ENCODE measurements at places on chromosomes 5 and 9.
A peak's percentile ranks its signal among the peaks of the same experiment; 100 is the strongest.

- DNase-seq, result peak; percentile 83
These were observed 108.7 kb downstream of the RXRA start for GRCh38 chr9:134434894-134435506.

- no peak for DNase-seq
These were observed 117.2 kb downstream of the PSD2 start for GRCh38 chr5:139912804-139913203.

DNA sequence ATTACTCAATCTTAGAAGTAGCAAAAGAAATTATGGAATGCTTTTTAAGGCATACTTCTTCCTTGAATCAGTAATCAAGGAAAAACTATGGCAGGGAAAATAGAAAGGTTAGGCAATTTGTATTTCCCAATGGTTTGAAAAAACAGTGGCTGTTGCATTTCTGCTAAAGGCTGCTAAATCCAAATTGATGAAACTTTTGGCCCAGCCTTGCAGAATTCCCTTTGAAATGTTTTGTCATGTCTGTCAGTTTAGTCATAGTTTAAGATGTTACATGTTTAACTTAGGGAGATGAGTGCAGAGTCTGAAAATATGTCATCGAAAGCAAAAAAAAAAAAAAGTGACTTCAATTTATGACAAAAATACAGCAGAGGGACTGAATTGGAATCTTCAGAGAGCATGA is 878.9 kb upstream of the WWC1 start:
- DNase-seq, result no peak

DNA sequence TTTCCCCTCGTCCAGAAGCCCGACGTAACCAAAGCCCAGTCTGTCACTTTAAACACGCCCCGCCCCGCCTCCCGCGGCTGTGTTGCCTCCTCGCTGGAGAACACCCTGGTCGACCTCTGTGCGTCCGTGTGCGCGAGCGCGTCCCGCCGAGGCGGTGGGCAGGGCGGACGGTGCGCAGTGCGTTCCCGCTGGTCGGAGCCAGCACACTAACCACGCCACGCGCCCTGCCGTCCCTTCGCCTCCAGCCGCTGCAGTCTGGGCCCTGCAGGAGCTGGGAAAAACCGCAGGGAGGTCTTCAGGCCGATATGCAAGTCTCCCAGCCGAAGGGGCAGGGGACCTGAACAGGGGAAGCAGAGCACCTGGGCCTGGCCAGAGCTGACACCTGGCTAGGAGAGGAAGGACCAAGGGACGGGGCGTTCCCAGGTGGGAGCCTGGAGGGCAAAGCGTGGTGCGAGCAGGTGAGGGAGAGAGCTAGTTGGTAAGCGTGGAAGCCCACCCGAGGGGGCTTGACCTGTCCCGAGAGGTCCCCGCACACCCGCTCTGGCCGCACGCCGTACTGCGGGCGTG is 1.3 kb upstream of the PHPT1 start:
- DNase-seq, result no peak

GRCh38 chr5:82152978-82153481 is 125.1 kb downstream of the RPS23 start:
- DNase-seq, result no peak

DNA sequence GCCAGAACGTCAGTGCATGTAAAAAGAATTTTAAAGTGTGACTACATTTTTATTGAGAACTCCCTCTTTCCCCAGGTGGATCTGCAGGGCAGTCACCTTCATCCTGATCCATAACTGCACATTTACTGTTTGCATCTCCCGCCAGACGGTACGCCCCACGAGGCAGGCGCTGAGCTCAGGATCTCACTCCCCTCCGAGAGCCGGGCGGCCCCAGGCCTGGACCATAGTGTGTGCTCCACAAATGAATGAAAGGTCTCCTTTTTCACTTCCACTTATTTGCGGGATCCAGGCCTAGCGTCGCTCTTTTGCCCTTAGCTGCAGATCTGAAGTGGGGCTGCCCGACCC is 378 bp downstream of the DROSHA start:
- DNase-seq, result no peak

GRCh38 chr9:77752554-77752953 is 104.4 kb upstream of the GNA14 start:
- peak; percentile 95 for DNase-seq

DNA sequence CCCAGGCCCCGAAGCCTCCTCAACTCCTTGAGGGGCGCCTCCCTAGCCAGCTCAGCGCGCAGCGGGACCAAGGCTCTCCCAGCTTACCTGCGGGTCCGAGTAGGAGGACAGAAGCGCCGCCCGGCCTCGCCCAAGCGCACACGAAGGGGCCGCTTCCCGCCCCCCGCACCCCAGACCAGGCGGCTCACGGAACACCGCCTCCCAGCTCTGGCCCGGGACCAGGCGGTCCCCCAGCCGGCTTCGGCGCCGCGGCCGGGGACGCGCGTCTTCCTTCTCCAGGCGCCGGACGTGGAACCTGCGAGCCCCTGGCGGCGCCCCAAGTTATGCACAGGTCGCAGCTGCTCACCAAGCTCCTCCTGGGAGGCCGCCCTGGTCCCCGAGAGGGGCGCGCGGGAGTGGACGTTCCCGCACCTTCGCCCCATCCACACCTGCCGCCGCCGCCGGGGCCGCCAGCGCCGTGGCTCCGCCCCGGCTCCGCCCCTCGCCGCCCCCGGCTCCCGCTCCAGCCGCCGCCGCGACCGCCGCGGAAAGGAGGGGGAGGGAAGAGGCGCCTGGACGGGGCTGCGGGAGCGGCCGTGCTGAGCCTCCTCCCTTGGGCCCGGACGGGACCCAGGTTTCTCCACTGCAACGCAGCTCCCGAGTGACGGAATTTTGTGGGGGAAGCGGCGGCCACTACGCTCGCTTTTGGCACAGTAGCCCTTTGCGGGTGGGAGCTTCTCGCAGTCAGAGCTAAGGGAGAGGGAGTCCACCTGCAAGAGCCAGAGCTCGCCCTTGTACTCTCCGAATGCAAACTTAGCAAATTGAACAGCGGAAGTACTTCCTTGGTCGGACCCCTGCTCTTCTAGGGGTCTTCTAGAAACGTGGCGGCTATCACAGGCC is 77.5 kb upstream of the IFNE start:
- no peak for DNase-seq

GRCh38 chr5:17910318-17910717 is 276.1 kb downstream of the TAF11L14 start:
- DNase-seq, result no peak

DNA sequence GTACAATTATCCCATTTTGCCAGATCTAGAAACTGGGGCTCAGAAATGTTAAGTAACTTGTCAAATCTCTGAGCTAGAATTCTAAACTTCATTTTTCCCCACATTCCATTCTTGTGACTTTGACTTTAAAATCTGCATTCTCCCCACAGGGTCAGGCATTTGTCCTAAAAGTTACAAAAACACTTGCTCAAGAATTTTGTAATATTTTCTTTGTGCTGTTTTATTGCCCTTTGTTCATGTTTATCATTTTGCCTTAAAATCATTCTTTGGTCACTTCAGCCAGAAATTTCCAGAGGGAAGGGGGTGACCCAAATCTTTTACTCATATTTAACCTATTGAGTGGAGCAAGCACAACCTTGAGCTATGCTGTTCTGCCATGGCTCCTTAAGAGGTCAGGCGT is 120.1 kb upstream of the CCL21 start:
- DNase-seq, result no peak

DNA sequence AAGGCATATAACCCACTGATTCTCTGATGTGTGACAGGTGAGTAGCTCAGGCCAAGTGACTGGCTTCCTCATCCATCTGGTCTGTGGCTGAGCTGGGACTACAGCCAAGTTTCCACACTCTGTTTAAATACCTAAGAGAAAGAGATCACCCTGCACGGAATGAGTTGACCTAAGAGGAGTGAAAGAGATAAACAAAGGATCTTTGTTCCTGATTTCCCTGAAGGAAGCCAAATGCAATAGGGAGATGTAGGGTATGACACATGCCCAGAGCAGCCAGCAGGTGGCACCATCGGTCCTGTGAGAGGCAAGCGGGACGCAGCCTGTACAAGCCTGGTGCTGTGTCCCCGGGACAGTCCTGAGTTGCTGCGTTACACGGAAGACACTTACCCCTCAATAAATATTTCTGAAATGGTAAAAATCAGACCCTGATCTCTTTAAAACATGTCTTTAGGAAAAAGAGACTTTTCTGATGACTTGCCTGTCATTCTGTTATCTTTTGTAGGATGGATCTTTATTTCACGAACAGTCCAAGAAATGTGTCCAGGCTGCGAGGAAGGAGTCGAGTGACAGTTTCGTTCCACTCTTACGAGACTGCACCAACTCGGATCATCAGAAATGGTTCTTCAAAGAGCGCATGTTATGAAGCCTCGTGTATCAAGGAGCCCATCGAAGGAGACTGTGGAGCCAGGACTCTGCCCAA is 41.1 kb downstream of the GALNT12 start:
- peak; percentile 63 for DNase-seq

GRCh38 chr9:35114113-35114839 is 1.4 kb downstream of the ATOSB start:
- DNase-seq, result peak; percentile 91

GRCh38 chr9:90393365-90394152 is 249.1 kb downstream of the DIRAS2 start:
- no peak for DNase-seq
